Epithelial cell of umbilical artery (primary cell): ENCODE measurements at places on chromosomes 13 and 19. TPM values are rescaled to one million over a fixed set of nuclear protein-coding genes. Genes with fewer than 3 reads are reported as not detected.

AXL gene
- 76.3 and 92.6 TPM in 2 replicates for total RNA-seq

RASIP1 gene
- 68.2 and 85.8 TPM in 2 replicates for total RNA-seq

PRR19 gene
- total RNA-seq, result not detected in 2 replicates

KIRREL2 gene
- total RNA-seq, result 0.15 TPM in 1 of 2 replicates, not detected in the other

UBXN6 gene
- total RNA-seq, result 63.8 and 67.9 TPM in 2 replicates

RAB8A gene
- 60.1 and 80.9 TPM in 2 replicates for total RNA-seq

LILRB3 gene
- not detected in 2 replicates for total RNA-seq

NEK5 gene
- under 0.01 and 0.30 TPM in 2 replicates for total RNA-seq

GPC5 gene
- under 0.01 TPM in 1 of 2 replicates, not detected in the other for total RNA-seq

ZFR2 gene
- not detected in 2 replicates for total RNA-seq
